GM23338 (cell line): ENCODE measurements at places on chromosomes 13 and 19. TPM values are rescaled to one million over a fixed set of nuclear protein-coding genes. Genes with fewer than 3 reads are reported as not detected.

DNA sequence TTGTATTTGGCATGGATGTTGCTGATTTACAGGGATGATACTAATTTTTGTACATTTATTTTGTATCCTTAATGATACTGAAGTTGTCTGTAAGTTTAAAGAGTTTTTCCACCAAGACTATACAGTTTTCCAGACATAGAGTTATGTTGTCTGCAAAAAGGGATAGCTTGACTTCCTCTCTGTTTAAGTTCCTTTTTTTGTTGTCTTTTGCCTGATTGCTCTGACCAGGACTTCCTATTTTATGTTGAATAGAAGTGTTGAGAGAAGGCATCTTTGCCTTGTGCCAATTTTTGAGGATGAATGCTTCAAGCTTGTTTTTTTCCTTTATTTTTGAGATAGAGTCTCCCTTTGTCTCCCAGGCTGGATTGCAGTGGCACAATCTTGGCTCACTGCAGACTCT lies 36.8 kb upstream of the ZNF681 start:
- no peak for DNase-seq

GRCh38 chr13:86080340-86080995 lies 281.2 kb upstream of the SLITRK6 start:
- DNase-seq: no peak

DNA sequence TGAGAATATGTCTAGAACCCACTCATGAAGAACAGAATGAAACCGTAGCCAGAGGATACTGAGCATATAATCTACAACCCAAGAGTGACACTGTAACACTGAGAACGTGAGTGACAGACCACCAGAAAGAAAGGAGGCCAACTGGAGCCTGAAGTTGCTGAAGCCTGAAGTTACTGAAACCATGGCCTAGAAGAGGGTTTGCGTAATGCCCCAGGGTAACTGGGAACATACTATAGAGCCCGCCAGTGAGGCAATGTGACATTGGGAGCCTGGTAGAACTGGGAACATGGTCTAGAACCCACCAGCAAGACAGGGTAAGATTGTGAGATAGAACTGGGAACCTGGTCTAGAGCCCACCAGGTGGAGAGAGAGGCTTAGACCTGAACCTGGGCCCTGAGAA lies 15.5 kb upstream of the TNFSF14 start:
- no peak for DNase-seq

- peak; percentile 59 for DNase-seq
These were observed 112.2 kb downstream of the IER2 start for GRCh38 chr19:13262450-13262849.

DNA sequence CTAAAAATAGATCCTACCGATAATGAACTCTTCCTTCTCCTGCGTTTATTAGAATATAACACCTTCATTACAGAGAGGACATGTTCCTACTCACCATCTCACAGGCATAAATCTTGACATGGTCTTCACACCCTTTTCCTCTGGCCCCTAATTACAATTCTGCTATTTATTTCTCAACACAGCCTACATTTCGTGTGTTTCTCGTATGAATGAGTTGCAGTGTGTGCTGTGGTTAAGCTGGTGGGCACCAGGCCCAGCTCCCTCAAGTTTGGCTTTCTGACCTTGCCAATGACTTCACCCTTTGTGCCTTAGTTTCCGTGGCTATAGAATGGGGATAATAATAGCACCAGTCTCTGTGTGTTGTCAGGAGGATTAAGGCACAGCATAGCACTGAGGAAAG lies 12.3 kb upstream of the KATNAL1 start:
- no peak for DNase-seq

- no peak for DNase-seq
These were observed 2841.1 kb upstream of the PCDH20 start for GRCh38 chr13:64256751-64257150.

DNA sequence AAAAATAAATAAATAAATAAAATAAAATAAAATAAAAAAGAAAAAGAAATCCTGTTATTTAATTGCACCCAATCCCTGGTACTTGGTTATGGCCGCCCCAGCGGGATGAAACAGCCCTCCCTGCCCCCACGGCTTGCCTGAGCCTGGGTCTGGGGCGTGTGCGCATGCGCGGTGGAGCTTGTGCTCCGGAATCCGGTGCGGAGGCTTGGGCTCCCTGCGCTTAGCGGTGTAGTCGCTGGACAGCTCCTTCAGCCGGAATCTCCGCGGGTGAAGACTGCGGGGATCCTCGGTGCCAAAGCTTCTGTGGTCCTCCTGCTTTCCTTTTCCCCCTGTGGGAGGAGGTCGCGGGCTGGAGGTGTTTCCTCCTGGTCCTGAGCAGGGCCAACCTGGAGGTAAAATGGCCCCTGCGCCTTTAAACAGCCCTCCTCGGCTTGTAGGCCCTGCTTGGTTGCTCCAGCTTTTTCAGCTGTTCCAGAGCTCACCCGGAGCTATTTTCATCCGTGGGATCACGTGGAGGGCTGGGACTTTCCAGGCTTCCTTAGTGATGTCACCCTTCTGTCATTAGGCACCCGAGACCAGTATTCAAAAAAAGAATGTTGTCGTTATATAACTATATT lies at the start of gene PLA2G4C:
Gene PLA2G4C, minus strand, starts transcription at position 468 of the 617 bp plus-strand sequence. CDS start 4,288 bp downstream, outside the sequence.
- peak; percentile 97 for DNase-seq

GRCh38 chr19:29483944-29484581 lies 41.7 kb upstream of the VSTM2B start:
- no peak for DNase-seq

- no peak for DNase-seq
These were observed 19.9 kb downstream of the ELAVL1 start for GRCh38 chr19:7985481-7985911.

- DNase-seq: no peak
These were observed 43.1 kb downstream of the B3GLCT start for GRCh38 chr13:31242916-31243315.

GRCh38 chr13:105007166-105007808 lies 1528.2 kb downstream of the EFNB2 start:
- DNase-seq: no peak

DNA sequence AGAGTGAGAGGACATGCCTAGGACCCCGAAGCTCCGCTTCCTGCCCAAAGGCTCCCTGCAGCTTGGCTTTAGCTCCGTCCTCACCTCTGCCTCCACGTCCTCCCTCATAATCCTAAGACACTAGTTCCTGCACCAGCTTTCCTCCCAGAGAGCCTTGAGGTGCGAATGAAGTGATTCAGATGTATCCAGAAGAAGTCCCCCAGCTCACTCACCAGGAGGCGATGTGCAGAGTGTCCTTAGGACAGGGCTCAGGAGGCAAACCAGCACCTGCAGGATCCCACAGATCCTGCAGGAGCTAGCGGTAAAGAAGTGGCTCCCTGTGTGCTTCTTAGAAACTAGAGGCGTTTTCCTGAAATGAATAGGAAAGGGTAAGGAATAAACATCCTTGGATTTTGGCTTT lies 109.7 kb downstream of the HSPH1 start:
- peak; percentile 72 for DNase-seq

GRCh38 chr19:2777952-2778683 lies 5.0 kb downstream of the SGTA start:
- no peak for DNase-seq

GRCh38 chr13:29756506-29756905 lies 93.9 kb downstream of the UBL3 start:
- no peak for DNase-seq

- no peak for DNase-seq
These were observed 5.9 kb downstream of the LAMP1 start for GRCh38 chr13:113302986-113303385.

GRCh38 chr19:7516333-7516732 lies 430 bp downstream of the ZNF358 start:
- DNase-seq: peak; percentile 41

DNA sequence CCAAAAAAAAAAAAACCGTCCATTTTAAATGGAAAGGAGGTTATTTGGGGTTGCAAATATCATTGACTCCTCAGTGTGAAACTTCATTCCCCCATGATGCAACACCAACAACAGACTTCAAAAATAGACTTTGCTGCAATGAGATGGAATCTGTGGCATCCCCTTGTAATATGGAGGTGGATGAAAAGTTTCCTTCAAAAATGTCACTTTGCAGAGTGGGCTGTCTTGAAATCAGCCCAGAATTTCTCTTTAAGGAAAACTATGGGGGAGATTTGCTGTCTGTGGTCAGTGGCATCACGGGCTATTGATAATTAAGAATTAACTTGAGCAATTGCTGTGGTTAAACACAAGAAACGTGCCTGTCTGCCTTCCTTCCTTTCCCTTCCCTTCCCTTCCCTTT lies 1.5 kb downstream of the GPR18 start:
- no peak for DNase-seq

Gene ANGPTL8
- total RNA-seq: not detected in 2 replicates

Gene IRS2
- total RNA-seq: 12.4 and 14.5 TPM in 2 replicates

Gene HSD17B14
- total RNA-seq: 5.0 and 8.4 TPM in 2 replicates

Gene MARCHF2
- total RNA-seq: 50.1 and 58.7 TPM in 2 replicates

Gene SULT2A1
- not detected in 2 replicates for total RNA-seq

Gene DNAAF3
- total RNA-seq: 5.6 and 8.5 TPM in 2 replicates

Gene PNMA8C
- total RNA-seq: 2.3 and 2.6 TPM in 2 replicates

Gene KHSRP
- total RNA-seq: 359 and 367 TPM in 2 replicates

Gene ATP1A3
- total RNA-seq: 33.1 and 37.3 TPM in 2 replicates

Gene CLEC4M
- total RNA-seq: not detected in 2 replicates

Gene WTIP
- total RNA-seq: 4.5 and 8.9 TPM in 2 replicates

Gene MYH14
- total RNA-seq: 25.5 and 27.3 TPM in 2 replicates

Gene MISP3
- 1.9 and 7.8 TPM in 2 replicates for total RNA-seq

Gene FGF21
- total RNA-seq: 1.3 TPM in 1 of 2 replicates, not detected in the other
